ENCODE measurements at places on chromosomes 11 and 22.

DNA sequence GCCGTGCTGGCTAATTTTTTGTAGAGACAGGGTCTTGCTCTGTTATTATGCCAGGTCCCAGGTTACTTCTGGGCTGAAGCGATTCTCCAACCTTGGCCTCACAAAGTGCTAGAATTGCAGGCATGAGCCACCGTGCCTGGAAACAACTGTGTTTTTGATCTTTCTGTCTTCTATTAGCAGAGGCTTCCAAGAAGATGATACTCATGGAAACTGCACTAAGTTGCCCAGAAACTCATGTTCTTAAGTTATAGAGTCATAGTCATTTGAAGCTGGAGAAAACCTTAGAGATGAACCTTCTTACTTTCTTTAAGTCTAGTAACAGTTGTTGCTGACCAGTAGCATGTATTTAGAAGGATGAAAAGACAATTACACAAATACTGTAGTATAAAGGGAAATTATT, 37.1 kb upstream of the HSPA8 start:
- DNase-seq = no peak

DNA sequence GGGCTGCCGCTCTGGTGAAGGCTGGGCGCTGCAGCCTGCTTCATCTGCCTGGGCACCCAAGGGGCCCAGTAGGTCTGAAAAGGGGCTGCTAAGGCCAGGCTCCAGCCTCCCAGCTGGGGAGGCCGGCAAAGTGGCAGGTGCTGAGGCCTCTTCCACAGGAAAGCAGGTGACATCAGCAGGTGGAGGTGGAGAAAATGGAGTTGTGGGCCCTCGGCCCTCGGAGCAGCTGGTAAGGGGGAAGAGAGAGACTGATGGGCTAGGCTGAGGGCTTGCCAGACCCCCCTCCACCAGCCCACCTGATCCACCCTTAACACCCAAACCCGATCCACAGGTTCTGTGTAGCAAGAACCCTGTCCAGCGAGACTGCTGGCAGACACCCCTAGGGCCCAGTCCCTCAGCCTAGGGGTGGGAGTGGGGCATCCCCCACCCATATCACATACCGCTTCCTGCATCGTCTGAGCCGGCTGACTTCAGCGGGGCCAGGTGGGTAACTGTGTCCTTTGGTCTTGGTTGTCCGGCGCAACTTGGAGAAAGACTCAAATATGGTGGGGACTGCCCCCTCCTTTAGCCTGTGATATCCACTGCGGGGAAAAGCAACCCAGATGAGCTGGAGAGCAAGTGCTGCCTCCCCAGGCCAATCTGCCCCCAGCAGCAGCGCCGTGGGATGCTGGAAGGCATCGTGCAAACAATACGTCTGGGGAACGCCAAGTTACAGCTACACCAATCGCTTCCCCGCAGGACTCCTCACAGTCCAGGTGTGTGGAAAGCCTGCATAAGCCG, 1.5 kb downstream of the THAP7 start:
- no peak for DNase-seq

GRCh38 chr11:61077936-61078335, 24.4 kb upstream of the CD5 start:
- DNase-seq = no peak

GRCh38 chr11:132803436-132803835, 728.9 kb downstream of the OPCML start:
- DNase-seq = no peak

DNA sequence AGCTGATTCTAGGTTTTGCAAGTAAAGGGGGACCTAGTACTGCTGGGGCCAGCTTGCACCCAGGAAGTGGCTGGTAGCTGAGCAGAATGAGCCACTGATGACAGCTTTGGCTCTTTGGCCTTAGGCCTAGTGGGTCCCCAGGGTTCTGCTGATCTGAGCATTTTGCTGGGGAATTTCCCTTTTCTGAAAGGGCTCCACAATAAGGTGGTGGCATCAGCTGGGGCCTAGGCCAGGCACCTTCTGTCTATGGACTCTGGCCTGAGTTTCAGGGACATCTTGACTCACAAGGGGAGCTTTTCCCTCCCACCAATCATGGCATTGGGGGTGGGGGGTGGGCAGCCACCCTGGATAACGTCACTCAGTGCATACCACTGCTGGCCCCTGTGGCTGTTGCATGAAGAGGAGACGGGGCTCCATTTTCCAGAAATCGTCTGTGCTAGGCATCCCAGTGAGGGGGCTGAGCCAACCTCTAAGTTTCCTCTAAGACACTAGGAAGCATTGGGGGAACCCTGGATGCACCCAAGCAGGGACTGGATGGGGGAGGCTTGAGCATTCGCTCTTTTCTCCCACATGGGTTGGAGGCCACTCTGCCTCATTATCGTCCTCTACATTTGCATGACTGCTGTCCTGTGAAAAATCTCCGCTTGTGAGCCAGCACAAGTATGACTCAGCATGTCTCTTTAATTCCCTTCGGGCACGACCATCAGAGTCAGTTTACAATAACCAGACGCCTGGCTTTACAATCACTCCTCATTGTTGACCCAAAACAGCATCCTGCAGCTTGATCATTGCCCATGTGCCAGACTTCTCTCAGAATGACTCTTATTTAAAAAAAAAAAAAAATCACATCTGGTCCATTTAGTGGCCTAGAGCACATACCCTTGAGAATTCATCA, 145.0 kb upstream of the THY1 start:
- DNase-seq = no peak

DNA sequence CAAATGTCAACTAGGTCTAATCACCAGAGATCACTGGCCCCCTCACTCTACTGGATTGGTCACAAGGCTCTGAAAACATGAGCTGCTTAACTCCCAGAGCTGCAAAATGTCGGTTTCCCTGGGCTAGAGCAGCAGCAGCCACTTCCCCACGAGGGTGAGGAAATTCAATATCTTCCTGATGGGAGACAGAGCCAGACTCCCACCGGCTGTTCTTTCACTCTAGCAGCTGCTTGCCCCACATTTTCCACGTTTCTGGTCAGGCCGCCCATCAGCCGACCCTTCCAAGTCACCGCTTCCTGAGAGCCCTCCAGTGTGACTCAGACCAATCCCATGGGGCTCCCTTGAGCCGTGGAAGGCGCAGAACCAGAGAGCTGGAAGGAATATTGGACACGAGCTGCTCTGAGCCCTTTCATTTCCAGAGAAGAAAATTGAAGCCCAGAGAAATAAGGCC, 227.0 kb downstream of the ADAMTS15 start:
- DNase-seq = no peak

DNA sequence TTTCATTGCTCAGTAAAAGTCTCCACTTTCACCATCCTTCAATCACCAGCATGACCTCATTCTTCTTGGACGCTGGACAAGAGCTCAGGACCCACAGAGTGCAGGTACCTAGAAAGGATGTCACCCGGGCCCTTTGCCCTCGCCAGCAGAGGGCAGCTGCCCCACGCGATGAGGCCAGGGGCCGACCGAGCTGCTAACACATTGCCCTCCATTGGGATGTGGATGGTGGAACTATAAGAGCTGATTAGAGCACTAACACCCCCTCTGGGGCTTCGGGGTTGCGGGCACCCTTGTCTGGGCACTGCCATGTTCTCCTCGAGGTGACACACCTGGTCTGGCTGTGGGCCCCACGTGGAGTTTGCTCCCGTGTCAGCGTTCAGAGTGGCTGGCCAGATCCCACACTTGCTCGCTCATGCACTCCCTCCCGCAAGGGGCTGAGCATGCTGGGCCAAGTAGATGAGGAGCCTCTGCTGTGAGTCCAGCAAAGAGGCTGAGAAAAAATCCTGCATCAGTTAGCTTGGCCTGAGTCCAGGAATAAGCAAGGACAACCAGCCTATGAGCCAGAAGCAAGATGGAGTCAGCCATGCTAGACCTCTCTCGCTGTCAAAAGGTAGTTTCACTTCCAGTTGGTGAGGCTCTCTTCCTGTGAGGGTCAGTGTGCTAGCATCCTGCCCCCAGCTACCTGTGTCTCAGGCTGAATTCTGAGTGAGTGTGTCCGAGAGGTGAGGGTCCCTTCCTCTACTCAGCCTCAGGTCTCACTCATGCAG, 9.8 kb downstream of the KRTAP5-6 start:
- DNase-seq = no peak
